ENCODE measurements at places on chromosomes 5 and 9.

DNA sequence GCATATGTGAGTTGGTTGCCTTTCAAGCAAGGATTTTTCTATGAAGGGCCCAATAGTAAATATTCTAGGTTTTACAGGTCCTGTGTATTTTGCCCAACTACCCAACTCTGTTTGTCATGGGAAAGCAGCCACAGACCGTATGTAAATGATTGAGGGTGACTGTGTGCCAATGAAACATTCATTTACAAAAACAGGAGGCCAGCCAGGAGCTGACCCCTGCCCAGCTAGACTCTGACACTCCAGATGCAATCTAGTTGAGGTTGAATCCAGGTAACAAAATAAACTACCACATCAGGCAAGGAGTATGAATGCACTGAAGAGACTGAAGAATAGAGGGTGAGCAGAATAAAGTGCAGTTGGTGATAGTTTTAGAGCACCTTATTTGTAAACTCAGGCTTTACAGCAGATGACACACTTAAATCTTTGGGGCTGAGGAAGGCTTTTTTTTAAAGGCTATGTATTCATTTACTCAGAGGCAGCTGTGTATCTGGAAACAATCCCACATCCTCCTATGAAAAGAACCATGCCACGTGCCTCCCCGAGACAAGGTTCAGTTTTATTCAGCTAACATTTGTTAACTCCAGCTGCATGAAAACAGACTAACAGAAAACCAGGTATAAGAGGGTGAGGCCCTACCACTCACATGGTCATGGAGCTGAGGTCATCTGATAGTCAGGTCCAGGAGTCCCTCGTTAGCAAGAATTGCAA is 60.7 kb downstream of the SLC1A1 start:
- no peak for DNase-seq

GRCh38 chr9:21255538-21256212 is 15.9 kb upstream of the IFNA14 start:
- no peak for DNase-seq

DNA sequence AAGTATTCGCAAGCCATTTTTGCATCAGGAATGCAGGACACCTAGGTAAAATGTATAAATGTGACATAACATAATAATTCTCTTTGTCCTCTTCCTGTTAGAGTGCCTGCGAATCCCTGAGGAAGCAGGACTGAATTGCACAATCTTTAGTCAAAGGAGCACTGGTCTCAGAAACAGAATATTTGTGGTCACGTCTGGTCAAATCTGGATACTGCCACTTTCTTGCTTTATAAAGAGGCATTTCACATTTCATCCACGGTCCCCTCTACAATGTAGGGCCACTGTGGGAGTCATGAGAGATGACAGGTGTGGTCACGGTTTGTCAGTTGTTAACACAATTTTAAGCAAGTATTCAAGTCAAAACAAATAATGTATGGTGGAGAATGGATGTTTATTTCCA is 564.0 kb downstream of the IRX1 start:
- no peak for DNase-seq

DNA sequence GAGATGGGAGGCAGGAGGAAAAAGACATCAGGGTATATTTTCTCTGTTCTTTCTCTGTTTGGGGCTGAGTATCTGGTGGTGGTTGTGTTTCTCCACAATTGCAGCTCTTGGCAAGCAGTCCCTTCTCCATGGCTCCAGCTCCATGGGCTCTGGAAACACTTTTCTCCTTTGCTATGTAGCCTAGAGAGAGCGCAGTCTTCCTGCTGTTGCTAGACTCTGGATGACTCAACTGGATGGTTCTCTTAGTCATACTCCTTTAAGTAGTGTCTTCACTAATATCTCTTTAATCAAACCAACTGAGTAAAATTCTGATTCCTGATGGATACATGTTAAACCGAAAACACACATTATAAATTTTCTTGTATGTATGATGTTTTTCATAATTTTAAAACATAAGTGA is 3.3 kb upstream of the PLGRKT start:
- DNase-seq: no peak

- no peak for DNase-seq
Observed at GRCh38 chr9:129865668-129866320, 30.5 kb downstream of the USP20 start.

DNA sequence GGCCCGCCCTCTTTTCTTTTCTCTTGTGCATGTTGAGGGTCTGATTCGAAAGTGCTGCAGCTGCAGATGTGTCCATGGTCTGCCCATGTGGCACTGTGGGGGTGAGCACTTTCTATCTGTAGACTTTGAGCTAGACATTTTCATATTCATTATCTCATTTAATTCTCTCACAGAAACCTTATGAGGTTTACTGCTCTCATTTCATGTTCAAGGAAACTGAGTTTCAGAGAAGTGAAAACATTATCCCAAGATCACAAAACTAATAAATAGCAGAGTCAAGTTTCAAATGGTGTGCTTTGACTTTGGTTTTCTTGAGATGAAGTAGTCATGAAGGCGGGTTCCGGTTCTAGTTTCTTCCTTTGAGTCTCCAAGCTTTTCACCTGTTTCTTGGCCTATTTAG is 536.5 kb upstream of the ZNF462 start:
- DNase-seq: no peak

DNA sequence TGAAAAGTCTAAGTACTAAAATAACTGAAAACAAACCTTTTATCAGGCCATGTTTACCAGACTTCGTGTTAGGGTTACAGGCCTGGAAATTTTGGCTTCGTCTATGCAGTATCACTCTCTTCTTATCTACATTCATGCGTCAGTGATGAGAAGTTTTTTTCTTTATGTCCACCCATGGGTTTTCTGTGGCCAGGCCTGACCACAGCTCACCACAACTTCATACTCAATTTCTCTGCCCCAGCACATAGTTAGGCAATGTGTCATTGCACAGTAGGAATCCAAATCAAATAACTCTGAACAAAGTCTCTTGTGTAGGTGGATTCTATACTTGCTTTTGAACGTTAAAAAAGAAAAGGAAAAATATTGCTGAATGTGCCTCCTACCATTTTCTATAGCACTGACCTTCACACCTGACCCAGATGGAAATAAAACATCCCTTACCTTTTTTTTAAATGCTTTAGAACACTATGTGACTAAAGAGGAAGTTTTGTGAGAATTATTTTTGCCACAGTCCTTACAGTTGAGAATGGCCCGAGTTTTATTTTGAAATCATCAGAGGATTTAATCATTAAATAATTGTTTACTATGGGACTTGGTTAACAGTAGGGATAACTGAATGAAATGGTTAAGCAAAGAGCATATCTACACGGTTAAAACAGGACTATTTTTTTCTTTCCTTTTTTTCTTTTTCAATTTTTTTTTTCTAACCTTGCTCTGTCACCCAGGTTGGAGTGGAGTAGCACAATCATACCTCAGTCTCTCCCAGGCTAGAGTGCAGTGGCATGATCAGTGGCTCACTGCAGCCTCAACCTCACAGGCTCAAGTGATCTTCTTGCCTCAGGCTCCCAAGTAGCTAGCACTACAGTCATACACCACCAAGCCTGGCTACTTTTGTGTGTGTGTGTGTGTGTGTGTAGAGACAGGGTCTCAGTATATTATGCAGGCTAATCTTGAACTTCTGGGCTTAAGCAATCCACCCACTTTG is 1247.0 kb upstream of the ACO1 start:
- no peak for DNase-seq

DNA sequence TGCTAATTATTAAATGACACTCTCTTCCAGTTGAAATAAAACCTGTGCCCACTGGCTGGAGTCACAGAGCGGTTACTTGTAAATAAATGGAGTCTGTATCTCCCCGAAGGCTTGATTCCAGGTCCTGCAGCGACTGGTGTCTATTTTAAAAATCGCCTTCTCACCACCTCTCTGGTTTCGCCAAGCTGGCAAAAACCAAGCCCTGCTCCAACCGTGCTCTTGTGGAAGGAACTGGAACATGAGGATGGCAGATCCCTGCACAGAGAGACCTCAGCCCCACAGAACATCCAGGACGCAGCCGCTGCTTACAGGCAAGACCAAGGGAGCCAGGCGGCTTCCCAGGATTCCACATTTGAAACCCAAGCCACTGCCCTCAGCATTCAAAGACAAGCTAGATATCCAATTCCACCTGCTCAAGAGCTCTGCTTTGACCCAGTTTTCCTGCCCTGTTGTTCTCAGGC is 15.0 kb downstream of the SEMA4D start:
- no peak for DNase-seq

DNA sequence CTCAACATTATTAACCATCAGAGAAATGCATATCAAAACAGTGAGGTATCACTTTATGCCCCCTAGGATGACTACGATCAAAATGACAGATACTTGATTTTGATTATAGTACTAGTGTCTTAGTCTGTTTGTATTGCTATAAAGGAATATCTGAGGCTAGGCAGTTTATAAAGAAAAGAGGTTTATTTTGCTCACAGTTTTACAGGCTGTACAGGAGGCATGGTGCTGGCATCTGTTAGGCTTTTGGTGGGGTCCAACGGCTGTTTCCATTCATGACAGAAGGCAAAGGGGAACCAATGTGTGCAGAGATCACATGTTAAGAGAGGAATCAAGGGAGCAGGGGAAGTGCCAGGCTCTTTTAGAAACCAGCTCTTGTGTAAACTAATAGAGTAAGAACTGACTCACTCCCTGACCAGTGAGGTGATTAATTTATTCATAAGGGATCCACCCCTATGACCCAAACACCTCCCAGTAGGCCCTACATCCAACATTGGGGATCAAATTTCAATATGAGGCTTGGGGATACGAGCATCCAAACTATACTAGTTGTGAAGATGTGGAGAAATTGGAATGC is 16.0 kb upstream of the AFF4 start:
- no peak for DNase-seq

DNA sequence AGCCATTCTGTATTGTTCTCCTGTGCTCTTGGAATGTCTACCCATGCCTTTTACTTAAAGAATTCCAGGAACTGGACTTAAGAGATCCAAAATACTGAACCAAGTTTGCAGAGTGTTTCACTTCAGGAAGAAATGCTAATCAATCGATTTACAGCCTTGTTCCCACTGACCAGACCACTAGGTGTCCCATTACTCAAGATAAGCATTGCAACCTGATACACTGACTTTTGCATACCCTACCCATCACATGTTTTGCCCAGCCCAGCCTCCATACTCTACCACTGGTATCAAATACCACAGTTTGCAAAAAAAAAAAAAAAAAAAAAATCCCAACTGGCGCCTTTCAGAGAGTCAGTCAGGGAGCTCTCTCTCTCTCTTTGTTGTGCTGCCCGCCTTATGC is 550.8 kb downstream of the CDH9 start:
- no peak for DNase-seq

- DNase-seq: no peak
Observed at GRCh38 chr5:80784451-80784850, 129.7 kb upstream of the DHFR start.

- DNase-seq: no peak
Observed at GRCh38 chr9:73643379-73644013, 491.8 kb downstream of the ANXA1 start.

DNA sequence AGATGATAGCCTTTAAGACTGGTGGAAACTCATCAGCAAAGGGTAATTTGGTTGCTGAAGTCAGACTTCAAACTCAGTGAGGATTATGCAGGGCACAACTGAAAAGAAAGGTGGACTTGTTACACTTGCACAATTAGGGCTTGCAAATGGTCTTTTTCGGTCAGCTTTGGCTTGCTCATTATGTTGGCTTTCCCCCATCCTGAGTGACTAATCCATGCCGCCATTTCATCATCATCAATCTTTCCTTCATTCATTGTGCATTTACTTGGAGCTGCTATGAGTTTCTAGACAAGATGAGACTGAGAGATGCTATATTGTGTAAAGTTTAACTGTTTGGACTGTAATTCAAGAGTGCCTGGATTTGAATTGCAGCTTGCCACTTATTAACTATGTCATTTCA is 134.8 kb upstream of the PPP1R2B start:
- no peak for DNase-seq
